ENCODE measurements at places on chromosomes 11 and 22.

- DNase-seq: no peak
Observed at GRCh38 chr11:64716473-64717267, 6.3 kb downstream of the NRXN2 start.

DNA sequence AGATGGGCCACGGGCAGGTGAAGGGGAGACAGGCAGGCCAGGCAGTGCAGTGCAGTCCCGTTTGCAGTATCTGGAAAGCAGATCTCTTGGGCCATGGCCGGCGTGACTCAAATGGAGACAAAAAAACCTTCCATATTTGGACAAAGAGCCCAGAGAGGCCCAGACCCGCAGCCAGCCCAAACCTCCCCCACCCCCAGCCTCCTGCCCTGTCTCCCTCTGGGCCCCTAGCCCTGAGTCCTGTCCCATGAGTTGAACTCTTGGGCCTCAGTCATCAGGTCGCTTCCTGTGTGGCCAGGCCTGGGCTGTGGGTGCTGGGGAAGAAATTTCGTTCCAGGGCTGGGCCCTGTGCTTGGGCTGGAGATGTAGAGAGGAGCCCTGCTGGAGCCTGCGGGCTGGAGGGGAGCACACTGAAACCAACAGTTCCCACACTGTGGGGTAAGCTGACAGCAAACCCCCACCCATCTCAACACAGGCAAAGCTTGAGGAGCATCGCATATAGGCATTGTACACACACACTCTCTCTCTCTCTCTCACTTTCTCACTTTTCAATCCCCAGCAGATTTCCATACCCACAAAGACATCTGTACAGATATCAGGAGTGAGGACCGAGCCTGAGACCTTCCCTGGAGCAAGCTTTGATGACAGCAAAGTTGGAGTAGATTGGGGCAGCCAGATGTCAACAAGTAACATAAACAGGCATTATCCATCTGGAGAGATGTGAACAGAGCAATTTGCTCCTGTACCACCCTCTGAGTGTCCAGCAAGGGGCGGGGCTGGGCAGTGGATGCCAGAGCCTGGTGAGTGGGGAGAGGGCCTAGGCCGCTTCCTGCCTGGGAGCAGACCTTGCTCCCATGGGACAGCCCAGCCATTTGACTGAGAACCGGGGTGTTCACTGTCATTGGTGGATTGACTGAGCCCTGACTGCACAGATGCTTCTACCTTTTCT, 17.2 kb downstream of the ARHGEF17 start:
- no peak for DNase-seq

- DNase-seq: peak; percentile 83
Observed at GRCh38 chr22:19970479-19971275, 29.1 kb upstream of the TXNRD2 start.

GRCh38 chr22:19226428-19226827, 47.9 kb upstream of the SLC25A1 start:
- no peak for DNase-seq

DNA sequence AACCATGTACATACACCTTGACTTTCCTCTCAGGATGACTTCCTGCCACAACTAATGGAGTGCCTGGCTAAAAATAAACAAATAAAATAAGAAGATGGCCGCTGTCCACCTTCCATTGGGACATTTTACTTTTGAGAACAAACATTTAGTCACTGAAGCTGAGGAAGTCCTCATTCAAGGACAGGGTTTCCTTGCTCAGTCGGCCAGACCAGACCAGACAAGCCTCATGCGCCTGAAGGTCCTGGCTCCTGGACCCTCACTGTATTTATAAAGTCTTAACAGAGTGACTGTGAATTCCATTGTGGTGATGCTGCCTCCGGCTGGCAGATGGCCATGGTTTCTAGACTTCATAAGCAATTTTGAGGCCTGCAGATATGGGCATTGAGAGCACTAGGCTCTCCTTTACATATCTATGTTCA, 114.5 kb downstream of the MAML2 start:
- no peak for DNase-seq

GRCh38 chr22:22745225-22746060, 101.0 kb downstream of the GGTLC2 start:
- DNase-seq: peak; percentile 58
